Fibroblast of mammary gland (primary cell): ENCODE measurements at places on chromosomes 2 and 18.

DNA sequence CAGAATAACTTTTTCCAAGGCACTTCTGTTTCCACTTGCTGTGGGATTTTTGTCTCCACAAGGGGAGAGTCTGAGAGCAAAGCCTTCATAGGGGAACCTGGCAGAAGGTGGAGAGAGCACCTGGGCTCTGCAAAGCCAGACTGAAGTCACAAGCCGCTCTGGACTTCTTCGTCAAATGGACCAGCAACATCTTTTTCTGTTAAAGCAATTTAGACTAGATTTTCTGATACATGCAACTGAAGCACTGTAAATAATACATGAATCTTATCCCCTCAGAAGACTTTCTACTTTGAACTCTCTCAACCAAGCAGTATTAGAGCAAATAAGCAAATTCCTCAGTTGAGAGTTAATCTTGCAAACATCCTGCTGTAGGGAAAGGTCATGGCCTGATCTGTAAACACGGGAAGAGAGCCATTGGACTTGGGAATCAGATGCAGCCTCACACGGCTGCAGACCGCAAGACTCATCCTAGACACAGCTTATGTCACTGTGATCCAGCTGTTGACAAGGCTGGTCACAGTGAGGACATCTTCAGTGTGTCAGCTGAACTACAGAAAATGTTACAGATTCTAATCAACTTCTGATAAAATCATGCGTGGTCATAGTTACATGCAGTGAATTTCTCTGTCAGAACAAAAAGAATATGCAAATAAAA is 3.2 kb downstream of the SH3YL1 start:
- DNase-seq = no peak

GRCh38 chr18:58866066-58866772 is 1.5 kb downstream of the ZNF532 start:
- DNase-seq = no peak

- DNase-seq = no peak
Measured at GRCh38 chr2:8141780-8142179, 540.1 kb upstream of the ID2 start.

DNA sequence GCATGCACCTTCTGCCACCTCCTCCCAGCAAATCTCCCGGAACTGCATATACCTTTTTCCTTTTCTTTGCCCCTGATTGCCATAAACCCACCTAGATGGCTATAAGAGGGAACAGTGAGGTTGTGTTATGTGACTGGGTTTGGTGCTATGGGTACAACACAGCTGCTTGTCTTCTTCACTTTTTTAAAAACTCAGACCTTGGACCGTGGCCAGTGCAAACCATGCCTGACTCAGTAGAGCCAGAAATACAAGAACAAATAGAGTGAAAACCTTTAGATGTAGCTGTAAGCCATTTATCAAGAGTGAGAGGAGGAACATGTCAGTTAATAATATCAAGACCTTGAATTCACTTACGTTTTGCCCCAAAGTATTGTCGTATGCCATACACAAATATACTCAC is 267.4 kb upstream of the CHAC2 start:
- no peak for DNase-seq
